ENCODE measurements at places on chromosomes 7 and 10.
A peak's percentile ranks its signal among the peaks of the same experiment; 100 is the strongest.

GRCh38 chr7:134245253-134245652 lies 71.5 kb downstream of the SLC35B4 start:
- DNase-seq: no peak

DNA sequence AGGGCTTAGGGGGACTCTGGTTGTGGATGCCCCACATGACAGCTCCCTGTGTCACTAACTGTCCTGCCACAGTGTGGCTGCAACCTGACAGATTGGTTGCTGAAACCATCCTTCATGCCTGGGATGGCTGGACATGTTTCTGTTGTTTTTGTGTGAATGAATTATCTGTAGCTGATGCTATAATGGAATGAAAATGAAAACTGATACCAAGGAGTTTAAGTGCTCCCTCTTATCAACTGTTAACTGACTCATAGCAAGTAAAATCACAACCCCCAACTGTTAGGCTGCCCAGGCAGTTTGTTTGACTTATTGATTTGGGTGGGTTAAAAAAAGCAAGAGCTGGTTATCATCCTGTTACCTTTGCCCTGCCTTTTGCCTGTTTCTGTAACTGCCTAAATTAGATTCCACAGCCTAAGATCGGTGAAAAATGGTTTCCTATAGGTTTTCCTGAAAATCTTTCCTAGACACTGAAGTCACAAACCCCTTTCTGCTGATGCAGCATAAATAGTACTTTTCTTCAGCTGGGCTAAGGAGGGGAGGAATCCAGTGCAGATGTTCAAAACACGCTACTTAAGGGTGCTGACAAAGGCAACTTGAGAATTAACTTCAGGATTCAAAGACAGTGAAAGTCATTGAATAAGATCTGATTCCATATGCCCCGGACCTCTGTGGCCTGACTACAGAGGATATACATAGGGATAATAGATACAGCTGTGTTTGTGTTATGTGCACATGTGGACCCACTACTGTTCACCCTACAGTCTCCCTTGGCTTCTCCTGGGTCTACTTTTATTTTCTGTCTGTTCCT lies 5.7 kb downstream of the FRAT2 start:
- DNase-seq: no peak

DNA sequence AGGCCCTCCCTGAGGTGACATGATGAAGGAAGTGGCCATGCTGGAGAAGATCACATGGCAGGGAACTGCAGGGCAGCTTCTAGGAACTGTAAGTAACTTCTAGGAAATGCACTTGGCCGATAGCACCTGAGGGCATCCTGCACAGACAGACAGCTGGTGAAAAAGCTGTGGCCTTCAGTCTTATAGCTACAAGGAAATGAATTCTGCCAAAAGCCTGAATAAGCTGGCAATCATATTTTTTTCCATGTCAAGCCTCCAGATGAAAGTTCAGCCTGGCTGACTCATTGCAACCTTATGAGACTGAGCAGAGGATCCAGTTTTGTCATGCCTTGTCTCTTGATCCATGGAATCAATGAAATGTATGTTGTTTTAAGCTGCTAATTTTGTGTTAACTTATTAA lies 91.1 kb upstream of the CACNA2D1 start:
- no peak for DNase-seq

GRCh38 chr7:27132214-27132613 lies 1.7 kb upstream of the HOXA4 start:
- no peak for DNase-seq

- no peak for DNase-seq
Observed at GRCh38 chr7:80611779-80612178, 26.7 kb upstream of the CD36 start.

- DNase-seq: no peak
Observed at GRCh38 chr7:15603124-15603523, 41.3 kb upstream of the AGMO start.

- DNase-seq: no peak
Observed at GRCh38 chr10:79239924-79240581, 107.2 kb upstream of the PPIF start.

GRCh38 chr10:112643600-112644264 lies 196.7 kb downstream of the VTI1A start:
- no peak for DNase-seq

- DNase-seq: no peak
Observed at GRCh38 chr7:79711660-79712059, 258.2 kb upstream of the MAGI2 start.

- DNase-seq: no peak
Observed at GRCh38 chr10:69405221-69405620, 11.5 kb downstream of the TACR2 start.

GRCh38 chr7:100430493-100431285 lies 1.1 kb downstream of the MEPCE start:
- no peak for DNase-seq

GRCh38 chr10:12938271-12938670 lies 63.2 kb downstream of the CCDC3 start:
- no peak for DNase-seq

DNA sequence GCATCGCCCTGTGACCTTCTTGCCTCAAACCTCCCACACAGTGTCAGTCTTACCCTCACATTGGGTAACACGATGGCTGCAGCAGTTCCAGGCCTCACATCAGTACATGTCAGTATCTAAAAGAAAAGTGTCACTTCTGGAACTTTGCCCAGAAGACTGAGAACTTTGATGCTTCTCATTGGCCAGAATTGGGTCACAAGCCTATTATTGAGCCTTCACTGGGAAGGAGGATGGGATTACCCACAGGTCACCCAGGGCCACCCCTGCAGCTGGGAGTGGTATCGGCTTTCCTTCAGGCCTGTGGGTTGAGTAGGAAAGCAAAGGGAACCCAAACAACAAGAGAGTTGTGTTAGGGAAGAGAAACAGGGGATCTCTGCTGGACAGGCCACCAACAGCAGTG lies 111.5 kb downstream of the NPY start:
- DNase-seq: no peak

DNA sequence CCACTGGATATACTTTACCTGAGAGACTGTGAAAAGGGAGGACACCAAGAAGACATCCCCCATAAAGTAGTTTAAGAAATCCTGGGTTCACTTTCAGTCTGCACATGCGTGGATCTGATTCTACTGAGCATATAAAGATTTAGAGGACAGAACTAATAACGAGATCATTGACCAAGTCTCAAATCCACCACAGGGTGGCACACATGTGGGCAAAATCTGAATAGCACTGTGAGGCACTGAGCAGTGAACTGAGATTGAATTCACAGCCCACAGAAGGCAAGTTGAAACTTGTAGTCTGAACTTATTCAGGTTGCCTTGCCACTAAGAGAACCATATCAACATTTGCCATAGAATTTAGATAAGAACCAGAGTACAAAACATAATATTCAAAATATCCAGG lies 818.6 kb downstream of the GRID1 start:
- peak; percentile 2 for DNase-seq

DNA sequence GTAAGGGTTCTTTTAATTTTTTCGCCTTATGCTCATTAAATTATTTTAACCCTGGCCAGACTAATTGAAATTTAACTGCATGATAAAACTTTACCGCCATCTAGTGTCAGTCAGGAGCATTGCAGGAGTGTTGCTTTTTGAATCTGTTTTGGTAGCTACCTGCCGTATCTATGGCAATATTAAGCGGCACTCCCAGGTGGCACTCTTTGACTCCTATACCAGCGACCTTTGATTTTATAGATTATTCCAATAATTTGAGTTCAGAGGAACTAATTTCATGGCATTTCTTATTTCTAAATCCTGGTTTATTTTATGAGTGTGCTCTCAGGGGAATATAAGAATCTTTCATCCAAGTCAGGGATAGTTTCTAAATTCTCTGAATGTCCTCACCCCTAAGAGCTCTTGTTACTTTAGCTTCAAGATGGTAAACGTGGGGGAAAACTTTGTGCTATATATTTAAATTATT lies 198.9 kb downstream of the REEP3 start:
- DNase-seq: peak; percentile 16

GRCh38 chr7:144725070-144725469 lies 110.8 kb downstream of the TPK1 start:
- DNase-seq: no peak

- DNase-seq: no peak
Observed at GRCh38 chr10:75033399-75034130, 77.9 kb upstream of the SAMD8 start.

DNA sequence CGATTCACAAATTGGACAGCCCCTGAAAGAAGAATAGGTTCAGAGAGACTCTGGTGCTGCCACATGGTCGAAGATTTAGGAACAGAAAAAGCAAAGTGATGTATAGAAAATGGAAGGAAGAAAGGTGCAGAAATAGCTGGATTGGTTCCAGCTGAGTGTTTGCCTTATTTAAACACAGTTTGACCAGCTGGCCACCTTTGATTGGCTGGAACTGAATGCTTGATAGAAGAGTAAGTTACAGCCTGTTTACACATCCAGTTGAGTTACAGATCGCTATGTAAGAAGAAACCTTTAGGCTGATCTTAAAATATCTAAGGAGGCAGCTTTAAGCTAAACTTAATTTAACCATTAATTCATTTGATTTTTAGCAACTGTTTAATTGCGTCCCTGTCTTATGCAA lies 40.3 kb upstream of the KAT6B start:
- DNase-seq: no peak

DNA sequence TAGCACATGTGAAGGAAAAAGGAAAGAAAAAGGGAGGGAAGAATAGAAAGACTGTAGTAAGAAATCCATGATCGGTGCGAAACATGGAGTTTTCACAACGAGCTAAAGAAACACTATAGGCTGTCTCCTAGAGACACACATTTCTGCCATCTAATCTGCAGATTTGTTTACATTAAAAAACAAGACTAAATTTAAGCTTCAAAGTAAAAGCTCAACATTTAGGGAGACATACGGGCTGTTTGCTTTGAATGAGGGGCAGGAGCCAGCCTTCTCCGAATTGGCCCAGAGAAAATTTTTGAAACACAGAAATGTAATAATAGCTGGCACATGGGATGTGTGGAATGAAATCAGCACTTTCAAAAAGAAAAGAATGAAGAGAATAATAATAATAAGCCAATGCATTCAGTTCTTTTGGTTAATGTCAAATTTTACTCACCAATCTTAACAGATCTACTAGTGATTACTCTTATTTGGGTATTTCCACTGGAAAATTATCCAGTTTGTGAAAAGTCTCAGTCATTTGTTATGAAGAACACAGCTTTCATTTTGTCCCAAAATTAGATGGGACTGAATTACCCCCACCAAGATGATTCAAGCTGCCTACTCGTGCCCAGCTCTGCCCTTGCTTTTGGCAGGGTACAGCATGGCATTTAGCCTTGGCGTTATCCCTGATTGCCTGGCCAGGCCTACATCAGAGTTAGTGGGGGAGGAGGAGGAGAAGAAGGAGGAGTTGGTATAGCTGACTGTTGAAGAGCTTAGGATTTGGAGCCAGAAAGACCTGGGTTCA lies 47.1 kb downstream of the MTURN start:
- DNase-seq: no peak

DNA sequence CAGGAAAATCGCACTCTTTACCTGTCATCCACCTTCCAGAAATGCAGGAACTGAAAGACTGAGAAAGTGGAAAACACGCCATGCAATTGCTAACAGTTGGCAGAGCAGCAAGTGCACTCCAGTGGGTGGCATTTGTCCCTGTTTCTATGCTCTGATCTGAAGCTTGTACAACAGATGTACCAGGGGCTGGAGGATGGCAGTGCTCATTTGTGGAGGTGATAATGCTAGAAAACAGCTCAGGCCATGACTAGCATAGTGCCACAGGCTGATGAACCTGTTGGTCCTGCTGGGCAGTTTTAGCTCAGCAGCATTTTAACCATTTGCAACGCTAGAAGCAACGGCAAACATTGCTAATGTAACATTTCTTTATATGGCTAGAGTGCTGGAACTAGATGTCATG lies 199.9 kb upstream of the NRP1 start:
- no peak for DNase-seq

GRCh38 chr10:35268323-35268722 lies 68.0 kb upstream of the CCNY start:
- DNase-seq: no peak

GRCh38 chr10:60235001-60235400 lies 154.7 kb downstream of the ANK3 start:
- DNase-seq: no peak

- DNase-seq: no peak
Observed at GRCh38 chr10:22856444-22857074, 71.3 kb upstream of the ARMC3 start.

- DNase-seq: no peak
Observed at GRCh38 chr10:111116762-111117445, 40.1 kb downstream of the ADRA2A start.

- no peak for DNase-seq
Observed at GRCh38 chr7:35748371-35748770, 52.5 kb upstream of the SEPTIN7 start.

GRCh38 chr7:92833766-92834506 lies 2.4 kb downstream of the CDK6 start:
- peak; percentile 86 for DNase-seq

GRCh38 chr10:113096128-113096996 lies 146.3 kb downstream of the TCF7L2 start:
- DNase-seq: no peak

DNA sequence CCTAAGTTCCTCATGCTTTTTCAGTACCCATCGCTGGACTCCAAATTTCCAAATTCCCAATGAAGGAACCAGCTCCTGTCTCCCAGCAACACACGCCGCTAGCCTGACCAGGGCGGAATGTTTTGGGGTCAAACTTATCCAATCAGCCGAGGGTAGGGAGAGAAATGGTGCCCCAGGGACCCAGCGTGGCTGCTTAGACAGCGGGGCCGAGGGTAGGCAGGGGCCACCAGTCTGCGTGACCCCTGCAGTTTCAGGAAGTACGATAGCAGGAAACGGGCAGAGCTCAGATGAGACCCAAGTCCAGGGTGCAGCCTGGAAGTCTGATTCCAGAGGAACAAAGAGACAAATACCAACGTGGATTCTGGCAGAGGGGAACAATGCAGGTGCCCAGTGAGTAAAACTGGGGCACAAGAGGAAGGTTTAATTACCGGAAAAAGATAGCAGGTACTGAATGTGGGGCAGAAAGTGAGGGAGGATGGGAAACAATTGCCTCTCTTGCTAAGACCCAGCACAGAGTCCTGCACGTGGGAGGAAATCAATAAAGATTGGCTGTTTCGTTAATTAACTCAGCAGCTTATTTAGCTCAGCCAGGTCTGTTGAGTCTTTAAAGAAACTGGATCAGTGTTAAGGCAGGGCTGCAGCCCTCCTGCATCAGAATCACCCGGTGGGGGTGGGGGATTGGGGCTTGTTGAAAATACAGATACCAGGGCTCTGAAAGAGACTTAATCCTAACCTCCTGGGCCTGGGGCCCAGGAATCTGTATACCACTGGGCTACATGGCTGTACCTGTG lies 50.4 kb upstream of the NFE2L3 start:
- no peak for DNase-seq

DNA sequence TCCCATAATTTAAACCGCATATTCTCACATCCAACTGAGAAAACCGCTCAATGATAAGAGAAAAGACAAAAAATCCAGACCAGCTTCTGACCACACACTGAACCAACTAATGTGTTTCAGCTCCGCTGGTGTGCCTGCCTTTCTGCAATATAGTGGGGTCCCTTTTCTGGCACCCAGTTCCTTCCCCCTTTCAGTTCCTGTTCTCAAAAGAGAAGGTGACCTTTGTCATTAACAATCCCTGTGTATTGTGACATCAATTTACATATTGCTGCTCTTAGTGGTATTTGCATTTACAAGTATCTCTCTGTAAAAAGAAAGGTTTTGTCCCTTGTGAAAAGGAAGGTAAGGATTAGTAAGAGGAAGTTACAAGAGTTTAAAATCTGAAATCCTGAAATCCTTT lies 1.4 kb downstream of the PPP1R17 start:
- DNase-seq: no peak

GRCh38 chr10:21623291-21623690 lies 89.3 kb downstream of the MLLT10 start:
- no peak for DNase-seq

- no peak for DNase-seq
Observed at GRCh38 chr7:35755711-35756110, 45.1 kb upstream of the SEPTIN7 start.

All from NCI-H526 treated with DMSO at 0.1 percent for 48 hours (cell line).